Uterus (tissue), 4 donors: ENCODE measurements at places on chromosomes 16 and 17. TPM values are rescaled to one million over a fixed set of nuclear protein-coding genes. Genes with fewer than 3 reads are reported as not detected.
A peak's percentile ranks its signal among the peaks of the same experiment; 100 is the strongest.

- H3K4me3 ChIP-seq = no peak overlapping the region
- H3K27ac ChIP-seq = no peak overlapping the region
- H3K4me1 ChIP-seq = no peaks in the 10 kb centered on the region
- H3K27me3 ChIP-seq = no peaks in the 10 kb centered on the region
Measured at GRCh38 chr16:55357241-55357640, 33.2 kb downstream of the IRX6 start.

- peak; percentile 78 for DNase-seq
- no peaks in the 10 kb centered on the region for H3K36me3 ChIP-seq
- H3K27ac ChIP-seq = no peak overlapping the region
- no peaks in the 10 kb centered on the region for H3K4me1 ChIP-seq
- no peak overlapping the region for H3K4me3 ChIP-seq
Measured at GRCh38 chr17:50783193-50783660, 15.9 kb upstream of the ANKRD40CL start.

GRCh38 chr16:85514295-85514597, 98.9 kb upstream of the GSE1 start:
- peaks cover 14% of the 10 kb centered on the region for H3K4me1 ChIP-seq
- DNase-seq = no peak
- no peaks in the 10 kb centered on the region for H3K27me3 ChIP-seq
- peak overlapping the region; percentile 11 for H3K27ac ChIP-seq
- no peaks in the 10 kb centered on the region for H3K36me3 ChIP-seq

DNA sequence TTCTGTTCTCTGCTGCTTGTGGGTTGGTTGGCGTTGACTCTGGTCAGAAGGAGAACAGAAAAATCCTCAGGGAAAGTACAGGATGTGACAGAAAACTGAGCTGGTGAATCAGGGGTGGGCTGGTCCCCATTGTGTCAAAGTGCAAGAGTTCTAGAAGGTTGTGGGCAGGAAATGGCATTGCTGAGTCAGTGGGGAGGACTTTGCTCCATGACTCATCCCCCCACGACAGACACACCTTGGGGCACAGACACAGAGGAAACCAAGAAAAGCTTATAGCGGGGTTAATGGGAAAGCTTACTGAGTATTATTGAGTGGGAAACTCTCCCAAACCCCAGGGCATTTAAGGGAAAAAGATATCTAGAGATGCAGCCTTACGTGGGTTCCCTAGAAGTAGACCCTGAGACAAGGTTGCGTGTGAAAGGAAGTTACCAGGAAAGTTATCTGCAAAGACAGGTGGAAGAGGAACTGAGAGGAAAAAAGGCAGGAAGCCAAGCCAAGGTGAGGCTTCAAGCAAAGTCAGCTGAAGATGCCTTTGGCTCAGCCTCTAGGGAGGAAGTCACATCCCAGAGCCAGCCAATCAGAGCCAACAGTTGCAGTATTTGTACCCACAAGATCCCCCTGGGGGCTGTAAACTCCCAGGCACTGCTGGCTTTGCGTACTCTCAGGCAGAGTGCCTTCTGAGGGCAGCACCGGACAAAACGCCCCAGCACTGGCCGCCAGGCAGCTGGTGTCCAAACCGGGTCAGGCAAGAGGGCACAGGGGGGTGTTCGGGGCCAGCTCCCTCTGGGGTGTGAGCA, 86.4 kb downstream of the FOXL1 start:
- H3K27ac ChIP-seq = no peak overlapping the region
- no peak overlapping the region for H3K4me3 ChIP-seq
- H3K4me1 ChIP-seq = no peaks in the 10 kb centered on the region
- H3K36me3 ChIP-seq = no peaks in the 10 kb centered on the region
- DNase-seq = no peak

TEKT5 gene
- total RNA-seq = 0.62 TPM
